Right ventricle myocardium superior (tissue), 1 donor: ENCODE measurements at places on chromosomes 3 and 15. TPM values are rescaled to one million over a fixed set of nuclear protein-coding genes. Genes with fewer than 3 reads are reported as not detected.

DNA sequence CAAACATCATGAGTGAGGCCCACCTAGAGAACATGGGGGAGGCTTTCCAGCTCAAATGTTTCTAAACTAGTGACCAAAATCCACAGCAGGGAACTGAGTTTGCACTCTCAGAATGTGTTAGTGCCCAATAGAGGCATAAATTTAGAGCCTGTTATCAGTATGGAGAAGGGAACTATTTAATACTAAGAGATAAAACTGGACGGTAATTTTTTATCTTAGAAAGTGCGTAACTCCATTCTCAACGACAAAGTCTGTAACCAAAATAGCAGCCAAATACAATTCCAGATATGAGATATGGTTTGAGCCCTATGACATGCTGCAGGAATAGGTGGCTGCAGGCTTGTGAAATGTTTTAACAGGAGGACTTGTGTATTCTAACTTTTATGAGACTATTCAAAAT is 3.5 kb downstream of the B3GALNT1 start:
- DNase-seq = no peak

- DNase-seq = no peak
Measured at GRCh38 chr3:172268868-172269267, 179.4 kb downstream of the GHSR start.

Gene ADAMTS17
- 1.7 TPM for total RNA-seq

Gene DUOXA2
- total RNA-seq = not detected

DNA sequence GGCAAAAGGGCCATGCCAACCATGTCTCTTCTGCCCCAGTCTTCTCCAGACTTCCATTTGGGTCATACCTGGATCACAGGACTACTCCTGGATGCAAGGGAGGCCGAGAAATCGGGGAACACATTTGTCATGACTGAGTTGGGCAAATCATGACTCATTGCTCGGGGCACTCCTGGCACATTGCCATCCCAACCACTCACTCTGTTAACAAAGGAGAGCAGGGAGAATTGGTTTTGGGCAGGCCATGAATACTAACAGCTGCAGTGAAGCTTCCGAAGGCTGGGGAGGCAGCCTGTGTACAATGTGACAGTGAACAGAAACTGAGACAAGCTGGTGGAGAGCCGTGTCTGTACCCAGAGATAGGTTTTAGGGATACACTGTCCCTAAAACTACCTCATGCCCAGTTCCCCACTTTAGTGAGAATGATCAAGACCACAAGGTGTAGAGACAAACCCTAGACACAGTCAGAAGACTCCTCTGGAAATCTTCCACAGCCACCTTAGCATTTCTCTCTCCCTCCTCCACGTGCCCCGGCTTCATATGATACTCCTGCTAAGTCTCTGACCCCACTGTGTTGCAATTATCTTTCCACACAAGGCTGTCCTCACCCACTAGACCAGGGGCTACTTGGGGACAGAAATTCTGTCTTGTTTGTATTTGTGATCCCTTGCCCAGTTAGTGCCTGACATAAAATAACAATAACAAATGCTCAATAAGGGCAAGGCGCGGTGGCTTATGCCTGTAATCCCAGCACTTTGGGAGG is 10.5 kb upstream of the BUB1B start:
- no peak for DNase-seq
